ENCODE measurements at places on chromosomes 6 and 20.

- no peak for DNase-seq
Measured at GRCh38 chr6:34071884-34072379, 74.0 kb downstream of the GRM4 start.

DNA sequence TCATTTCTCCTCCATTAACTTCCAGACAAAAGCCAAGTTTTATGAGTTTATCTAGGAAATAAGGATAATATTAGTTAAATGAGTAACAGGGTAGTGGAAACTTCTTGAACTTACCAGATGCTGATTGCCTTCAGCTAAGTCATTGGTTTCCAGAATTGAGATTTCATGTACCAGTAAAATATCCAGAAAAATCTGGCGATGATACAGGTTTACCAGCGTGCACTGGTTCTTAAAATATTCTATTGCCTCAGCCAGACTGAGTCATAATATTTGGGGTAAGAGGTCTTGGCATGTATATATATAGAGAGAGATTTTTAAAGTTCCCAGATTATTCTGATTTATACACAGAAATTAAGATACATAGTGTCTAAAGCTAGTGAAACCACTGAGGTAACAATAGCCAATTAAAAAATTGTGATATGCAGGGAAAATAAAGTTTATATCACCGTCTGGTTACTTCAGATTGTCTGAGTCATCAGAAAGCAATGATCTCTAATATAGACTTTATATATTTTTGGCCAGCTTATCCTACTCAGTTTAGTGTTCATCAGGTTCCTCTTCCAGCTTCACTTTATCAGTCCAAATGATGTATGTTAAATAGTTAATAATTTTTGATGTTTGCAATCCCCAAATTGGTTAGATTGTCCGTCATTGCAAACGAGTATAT, 39.5 kb upstream of the SDHAF4 start:
- no peak for DNase-seq

DNA sequence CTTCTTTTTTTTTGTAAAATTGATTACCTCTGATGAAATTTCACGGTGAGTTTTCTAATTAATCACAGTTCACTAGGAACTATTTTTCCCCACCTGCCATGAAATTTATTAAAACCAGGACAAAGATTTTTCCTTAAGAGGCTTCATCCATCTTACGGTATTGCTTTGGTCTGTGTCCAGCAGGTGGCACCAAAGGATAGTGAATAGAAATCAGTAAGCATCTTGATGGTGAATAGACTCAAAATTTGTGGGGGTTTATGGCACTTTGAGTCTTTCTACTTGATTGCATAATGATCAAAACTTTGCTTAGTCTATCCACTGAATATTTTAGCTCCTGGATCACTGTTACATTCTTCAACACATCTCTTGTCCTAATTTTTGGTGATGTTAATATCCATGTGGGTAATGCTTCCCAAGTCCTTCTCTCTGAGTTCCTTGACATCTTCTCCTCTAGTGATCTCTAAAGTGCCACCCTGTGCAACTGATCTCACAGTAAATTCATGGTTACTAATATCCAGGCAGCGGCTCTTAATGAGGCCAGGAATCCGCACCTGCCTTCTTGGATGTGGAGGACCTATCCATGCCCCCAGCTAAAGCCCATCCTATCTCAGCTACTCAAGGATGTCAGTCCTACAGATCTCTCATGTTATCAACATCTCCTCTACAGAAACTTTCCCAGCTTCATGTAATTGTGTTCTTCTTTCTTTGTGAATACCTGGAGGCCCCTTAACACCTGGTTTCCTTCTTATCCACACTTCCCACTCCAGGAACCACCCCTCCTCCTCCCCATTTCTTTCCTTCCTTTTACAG, 54.5 kb downstream of the STMND1 start:
- DNase-seq, result peak; percentile 21

GRCh38 chr6:101544286-101544685, 150.8 kb downstream of the GRIK2 start:
- DNase-seq, result no peak

- no peak for DNase-seq
Measured at GRCh38 chr6:152053332-152053731, 245.8 kb downstream of the ESR1 start.

GRCh38 chr6:149895048-149895590, 2.8 kb downstream of the RAET1E start:
- DNase-seq, result no peak

DNA sequence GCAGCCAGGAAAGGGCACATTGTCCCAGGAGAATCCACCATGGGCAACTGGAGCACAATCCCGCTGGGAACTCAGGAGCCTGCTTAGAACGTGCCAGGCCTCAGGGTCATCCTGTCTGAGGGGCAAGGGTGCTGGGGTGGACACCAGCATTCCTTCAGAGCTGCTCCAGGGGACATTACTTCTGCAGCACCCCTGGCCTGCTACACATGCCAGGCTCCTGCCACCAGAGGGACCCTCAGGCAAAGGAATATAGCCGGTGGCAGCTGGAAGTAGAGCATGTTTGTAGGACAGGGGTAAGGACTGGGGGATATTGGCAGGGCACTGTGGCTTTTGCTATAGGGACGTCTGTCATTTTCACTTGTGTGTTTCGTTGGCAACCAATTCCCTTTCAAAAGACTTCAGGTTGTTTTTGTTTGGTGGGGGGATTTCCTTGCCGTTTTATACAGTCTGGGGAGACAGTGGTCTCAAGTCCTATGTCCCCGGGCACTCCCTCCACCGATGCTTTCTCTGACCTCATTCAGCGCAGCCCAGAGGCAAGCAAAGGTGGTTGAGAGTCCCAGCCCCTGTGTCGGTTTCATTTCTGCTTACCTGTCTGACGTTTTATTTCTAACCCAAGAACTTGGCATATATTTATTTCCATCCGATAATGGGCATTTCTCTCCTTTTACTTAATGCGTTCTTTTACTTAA, 130.8 kb downstream of the JPH2 start:
- DNase-seq, result no peak

DNA sequence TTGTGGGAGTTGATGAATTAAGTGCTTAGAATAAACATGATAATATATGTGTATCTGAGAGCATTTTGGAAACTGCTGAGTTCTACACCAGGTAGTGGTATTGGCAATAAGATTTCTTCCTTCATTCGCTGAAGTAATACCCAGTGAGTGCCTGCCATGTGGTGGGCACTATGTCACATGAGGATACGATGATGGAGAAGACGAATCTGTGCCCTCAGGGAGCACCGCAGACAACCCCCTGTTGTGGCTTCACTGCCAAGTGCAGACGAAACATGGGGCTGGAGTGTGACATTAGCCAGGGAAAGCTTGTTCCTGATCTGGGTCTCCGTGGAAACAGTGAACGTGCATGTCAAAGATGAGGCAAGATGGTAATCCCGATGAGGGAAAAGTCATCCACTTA, 7.9 kb downstream of the ZNF76 start:
- no peak for DNase-seq

GRCh38 chr6:44036196-44036595, 91.1 kb downstream of the MRPL14 start:
- no peak for DNase-seq

GRCh38 chr6:79193971-79194370, 40.5 kb downstream of the HMGN3 start:
- no peak for DNase-seq

DNA sequence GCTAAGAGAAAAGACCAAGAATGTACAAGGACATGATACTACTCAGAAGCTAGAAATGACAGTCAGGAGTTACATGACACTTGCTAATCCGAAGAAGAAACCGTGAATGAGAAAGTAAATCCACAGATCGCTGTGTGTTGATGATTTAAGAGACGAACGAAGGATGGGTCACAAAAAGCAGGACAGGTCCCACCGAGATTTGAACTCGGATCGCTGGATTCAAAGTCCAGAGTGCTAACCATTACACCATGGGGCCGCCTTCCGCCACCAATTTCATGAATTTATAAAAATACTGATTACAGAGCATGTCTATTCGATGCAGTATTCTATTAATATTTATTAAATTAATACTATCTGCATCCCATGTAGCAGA, 54.0 kb upstream of the BTN3A2 start:
- peak; percentile 57 for DNase-seq

DNA sequence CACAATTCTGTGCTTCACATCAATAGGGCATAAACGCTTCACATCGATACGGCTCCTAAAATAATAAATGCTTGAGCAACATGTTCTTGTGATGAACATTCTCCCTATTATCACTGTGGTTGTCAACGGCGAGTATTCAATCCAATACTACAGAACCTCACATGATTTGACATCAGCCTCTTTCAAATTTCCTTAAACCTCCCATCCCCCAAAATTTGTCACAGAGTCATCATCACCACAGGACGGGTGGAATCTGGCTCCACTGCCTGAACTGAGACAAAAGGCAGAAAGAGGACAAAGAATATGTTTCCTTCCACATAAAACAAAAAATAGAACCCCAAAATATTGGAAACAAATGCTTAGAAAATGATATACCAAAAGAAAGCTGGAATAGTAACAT, 7.3 kb downstream of the THEMIS start:
- no peak for DNase-seq

GRCh38 chr20:25286917-25287316, 39.0 kb downstream of the PYGB start:
- no peak for DNase-seq

- DNase-seq, result no peak
Measured at GRCh38 chr6:11398451-11399326, 138.9 kb upstream of the TMEM170B start.

- no peak for DNase-seq
Measured at GRCh38 chr6:44133003-44133931, 5.9 kb downstream of the TMEM63B start.
